ENCODE measurements at places on chromosomes 7 and 10.

DNA sequence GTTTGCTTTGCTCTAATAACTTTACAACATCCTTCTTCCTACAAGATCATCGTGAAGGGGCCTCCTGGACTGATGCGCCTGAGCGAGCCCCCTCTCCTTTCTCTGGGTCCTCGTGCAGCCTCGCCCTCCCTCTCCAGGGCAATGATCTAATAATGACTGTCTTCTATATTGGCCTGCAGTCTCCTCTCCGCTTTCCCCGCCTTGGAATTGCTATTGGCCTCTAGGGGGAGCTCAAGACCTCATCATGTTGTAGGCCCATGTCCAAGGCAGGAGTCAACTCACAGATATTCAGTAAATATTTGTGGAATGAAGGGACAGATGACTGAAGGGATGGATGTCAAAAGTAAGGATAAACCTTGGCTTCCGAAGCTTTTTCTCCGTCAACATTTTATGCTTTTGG lies 1180.3 kb downstream of the TYW1 start:
- no peak for DNase-seq

DNA sequence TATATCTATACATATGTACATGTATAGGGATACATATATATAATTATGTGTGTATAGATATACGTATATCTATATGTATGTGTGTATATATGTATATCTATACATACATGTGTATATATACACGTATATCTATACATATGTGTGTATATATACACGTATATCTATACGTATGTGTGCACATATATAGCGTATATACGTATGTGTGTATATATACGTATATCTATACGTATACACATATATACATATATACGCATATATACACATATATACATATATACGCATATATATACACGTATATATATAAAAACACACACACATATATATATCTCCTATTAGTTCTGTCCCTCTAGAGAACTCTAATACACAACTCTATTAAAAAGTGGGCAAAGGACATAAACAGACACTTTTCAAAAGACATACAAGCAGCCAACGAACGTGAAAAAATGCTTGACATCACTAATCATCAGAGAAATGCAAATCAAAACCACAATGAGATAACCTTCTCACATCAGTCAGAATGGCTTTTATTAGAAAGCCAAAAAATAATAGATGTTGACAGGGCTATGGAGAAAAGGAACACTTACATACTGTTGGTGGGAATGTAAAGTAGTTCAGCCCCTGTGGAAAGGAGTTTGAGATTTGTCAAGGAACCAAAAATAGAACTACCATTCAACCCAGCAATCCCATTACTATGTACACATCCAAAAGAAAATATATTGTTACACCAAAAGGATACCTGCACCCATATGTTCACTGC lies 22.0 kb upstream of the TMEM120A start:
- no peak for DNase-seq

GRCh38 chr7:36958111-36958733 lies 233.9 kb upstream of the AOAH start:
- no peak for DNase-seq

DNA sequence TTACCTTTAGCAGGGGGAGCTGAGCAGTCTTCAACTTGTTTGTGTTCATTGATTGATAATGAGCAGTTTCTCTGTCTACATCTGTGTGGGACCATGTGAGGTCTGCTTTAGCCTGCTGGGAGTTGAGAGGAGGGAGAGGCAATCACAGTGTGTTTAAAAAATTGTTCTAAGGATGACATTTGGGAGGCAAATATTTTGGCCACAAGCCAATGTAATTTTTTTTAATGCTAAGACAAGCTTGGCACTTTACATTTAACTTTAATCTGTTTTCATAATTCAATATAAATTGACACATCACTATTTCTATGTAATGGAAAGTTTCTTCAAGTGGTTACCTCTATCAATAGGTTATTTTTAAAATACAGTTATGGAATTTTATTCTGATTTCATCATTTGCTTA lies 55.9 kb upstream of the SEMA3A start:
- DNase-seq = no peak

- DNase-seq = no peak
Observed at GRCh38 chr10:100894589-100895294, 18.0 kb upstream of the SLF2 start.

GRCh38 chr10:65751896-65752295 lies 1173.9 kb upstream of the LRRTM3 start:
- no peak for DNase-seq

DNA sequence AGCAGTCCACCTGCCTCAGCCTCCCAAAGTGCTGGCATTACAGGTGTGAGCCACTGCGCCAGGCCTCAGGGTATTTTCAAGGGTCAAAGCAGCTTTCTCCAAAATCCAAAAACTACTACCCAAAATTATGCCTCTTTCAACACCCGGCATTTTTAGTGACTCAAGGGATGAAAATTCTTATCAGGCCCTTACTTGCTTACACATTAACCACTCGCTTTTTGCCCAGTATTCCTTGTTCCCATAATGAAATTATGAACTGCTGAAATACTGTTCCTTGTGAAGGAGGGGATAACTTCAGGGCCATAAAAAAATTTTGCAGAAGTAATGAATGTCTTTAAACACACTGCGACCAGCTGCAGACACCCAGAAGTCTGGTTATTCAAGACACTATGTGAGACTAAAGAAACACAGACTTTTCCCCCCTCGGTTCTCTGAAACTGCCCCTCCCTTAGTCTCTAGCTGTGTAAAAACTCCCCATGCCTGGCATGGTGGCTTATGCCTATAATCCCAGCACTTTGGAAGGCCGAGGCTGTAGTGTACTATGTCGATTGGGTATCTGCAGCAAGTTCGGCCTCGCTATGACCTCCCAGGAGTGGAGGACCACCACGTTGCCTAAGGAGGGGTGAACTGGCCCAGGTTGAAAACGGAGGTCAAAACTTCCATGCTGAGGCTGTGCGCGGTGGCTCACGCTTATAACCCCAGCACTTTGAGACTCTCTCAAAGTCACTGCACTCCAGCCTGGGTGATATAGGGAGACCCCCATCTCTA lies 12.0 kb downstream of the FXYD4 start:
- DNase-seq = no peak

DNA sequence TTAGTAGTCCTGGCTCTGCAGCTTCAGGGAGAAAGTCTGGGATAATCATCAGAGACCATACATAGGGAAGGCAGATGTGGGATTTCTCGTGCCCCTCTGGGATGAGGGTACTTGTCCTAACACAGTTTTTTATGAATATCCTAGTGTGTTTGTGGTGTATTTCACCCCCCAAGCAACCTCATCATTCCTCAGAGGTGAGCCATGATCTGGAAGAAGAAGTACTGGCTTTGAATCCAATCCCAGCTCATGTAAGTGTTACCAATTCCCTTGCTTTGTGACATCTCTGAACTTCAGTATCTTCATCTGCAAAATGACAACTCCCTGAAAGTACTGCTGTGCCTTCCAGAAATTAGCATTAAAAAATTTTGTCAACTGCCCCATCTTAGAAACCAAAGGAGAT lies 347.5 kb upstream of the ZMIZ1 start:
- DNase-seq = no peak

DNA sequence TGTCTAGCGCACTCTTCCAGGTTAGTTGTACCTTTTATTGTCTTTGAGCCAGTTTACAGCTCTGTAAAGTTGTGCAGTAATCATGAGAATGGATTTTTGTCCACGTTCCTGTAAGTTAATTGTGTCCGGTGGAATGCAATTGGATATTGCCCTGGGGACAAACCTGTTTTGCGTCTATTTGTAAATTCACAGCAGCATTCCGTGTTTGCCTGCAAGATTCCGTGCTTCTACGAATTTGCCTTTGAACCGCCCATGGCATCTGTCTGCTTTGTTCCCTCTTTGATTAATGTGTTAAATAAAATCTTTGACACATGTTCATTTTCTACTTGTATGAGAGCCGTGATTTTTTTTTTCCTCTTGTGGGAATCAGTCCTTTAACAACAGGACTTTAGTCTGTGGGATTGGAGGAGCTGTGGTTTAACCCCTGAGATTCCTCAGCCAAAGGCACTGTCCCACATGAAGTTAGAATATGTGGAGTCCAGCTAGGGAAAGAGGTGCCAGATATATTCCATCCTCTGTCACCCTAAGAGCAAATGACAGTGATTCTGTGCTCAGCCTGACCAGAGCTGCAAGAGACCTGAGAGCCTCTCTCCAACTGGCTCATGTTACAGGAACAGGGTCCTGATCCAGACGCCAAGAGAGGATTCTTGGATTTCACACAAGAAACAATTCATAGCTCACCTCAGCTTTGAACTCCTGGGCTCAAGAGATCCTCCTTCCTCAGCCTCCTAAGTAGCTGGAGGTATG lies 126.3 kb downstream of the COL26A1 start:
- no peak for DNase-seq

DNA sequence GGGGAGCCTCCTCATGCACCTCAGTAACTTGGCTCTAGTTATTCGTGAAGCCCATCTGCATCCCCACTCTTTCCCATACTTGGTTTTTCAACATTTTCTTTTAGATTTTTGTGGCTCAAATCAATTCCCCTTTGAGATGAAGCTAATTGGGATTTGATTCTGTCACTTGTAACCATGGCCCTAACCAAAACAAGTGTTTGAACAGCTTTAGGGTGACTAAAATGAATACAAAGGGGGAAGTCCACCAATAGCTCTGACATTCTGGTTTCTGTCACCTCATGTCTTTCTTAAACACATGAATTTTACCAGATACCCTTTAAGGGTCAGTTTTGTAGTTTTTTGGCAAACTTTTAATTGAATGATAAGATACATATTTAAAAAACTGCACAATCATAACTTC lies 87.0 kb downstream of the PCGF5 start:
- no peak for DNase-seq

- DNase-seq = no peak
Observed at GRCh38 chr10:47123716-47124288, 176.2 kb upstream of the GDF10 start.

DNA sequence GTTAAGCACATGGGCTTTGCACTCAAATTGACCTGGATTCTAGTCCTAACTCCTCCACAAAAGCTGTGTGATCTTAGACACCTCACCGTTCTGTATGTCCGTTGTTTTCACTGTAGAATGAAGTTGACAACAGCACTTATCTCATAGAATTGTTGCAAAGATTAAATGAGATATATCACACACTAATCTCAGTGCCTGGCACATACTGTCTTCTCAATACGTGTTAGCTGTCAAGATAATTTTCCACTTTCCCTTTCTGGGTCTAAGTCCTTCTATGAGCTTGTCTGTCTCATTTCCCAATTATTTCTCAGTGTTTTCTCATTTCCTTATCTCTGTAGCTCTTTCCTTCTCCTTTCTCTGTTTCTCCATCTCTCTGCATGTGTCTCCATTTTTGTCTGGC lies 296.6 kb downstream of the KCNMA1 start:
- no peak for DNase-seq

GRCh38 chr10:122288262-122288661 lies 17.2 kb downstream of the BTBD16 start:
- no peak for DNase-seq

DNA sequence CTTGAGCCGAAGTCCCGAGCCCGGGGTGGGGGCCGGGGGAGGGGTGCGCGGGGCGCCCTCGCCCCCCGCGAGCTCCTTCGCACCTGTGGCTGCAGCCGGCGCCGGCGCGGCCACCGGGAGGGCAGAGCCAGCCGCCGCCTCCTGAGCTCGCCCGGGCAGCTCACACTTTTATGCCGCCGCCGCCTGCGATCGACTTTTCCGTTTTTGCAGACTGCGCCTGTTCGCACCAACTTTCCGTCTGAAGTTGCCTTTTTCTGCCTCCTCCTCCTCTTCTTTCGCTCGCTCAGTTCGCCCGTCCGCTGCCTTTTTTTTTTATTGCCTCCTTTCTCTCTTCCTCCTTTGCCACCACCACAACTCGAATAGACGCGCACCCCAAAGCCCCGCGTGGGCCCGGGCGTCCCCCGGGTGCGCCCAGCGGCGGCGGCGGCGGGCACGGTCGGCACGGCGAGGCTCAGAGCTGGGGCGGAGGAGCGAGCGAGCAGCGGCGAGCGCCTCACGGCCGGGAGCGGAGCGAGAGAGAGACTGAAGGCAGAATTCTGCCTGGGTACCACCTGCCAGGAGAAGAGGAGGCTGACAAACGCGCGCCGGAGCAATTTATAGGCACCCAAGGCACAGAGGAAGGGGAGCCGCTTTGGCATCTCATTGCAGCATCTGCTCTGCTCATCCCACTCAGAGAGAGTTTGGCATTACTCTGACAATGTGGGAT lies at the start of gene C1QL3:
TSS of gene C1QL3 (minus strand) at position 569 of the 706 bp plus-strand sequence. CDS start 814 bp downstream, outside the sequence.
- no peak for DNase-seq

DNA sequence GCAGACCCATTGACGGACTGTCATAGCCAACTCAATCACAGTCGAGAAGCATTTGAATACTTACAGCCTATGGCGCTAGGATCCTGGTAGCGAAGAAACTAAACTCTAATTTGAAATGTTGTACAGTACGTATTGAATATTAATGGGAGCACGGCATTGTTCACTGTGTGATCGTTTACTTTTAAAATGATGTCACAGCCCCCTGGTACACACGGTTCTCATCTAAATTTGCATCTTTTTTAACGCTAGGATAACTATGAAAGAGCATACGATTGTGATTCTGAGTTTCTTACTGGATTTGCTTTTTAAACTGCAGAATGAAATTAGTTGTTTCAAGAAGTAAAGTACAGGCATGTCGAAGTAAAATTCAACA lies 895 bp upstream of the NAPEPLD start:
- no peak for DNase-seq

DNA sequence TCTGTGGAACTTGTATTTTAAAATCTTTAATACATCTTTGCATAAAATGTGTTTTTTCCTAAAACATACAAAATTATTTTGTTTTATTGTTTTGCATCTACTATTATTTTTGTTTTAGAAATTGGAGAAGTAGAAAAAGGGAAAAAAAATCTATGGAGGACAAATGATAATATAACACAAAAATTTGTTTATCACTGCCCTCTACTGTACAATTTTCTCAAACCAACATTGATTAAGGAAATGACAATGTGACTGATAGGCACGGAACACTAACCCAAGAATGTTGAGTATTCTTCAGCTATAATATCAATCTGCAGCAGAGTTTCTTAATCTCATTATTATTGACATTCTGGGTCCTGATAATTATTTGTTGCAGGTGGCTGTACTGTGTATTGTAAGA lies 9.5 kb upstream of the ING3 start:
- DNase-seq = no peak

GRCh38 chr10:17432723-17433122 lies 21.7 kb downstream of the ST8SIA6 start:
- no peak for DNase-seq

DNA sequence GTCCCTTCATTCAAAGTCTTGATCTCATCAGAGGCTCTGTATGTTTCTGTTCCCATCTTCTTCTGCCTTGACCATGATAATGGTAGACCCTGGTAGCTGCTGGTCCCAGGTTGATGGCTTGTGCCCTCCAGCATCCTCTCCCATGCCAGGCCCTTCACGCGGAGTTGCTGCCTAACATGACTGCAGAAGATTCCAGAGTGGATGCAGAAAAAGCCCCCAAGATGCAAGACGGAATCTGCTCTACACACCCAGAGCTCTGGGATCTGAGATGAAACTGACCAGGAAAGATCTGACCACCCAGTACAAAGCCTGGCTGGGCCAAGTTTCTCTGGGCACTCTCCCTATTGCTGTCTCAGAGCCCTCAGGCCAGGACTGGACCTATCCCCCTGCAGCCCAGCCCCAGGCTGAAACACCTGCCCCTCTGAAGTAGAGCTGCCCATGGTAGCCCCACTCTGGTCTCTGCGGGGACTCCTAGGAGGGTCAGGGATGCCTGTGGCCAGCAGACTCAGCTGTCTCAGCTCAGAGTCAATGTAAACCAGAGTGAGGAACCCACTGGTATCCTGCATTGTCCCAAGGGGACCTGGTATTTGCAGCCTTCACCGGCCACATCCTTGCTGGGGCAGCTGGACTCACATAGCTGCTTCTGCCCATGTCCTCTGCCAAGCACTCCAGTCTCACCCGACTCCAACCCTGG lies 9.5 kb upstream of the FRMD4A start:
- no peak for DNase-seq

- DNase-seq = no peak
Observed at GRCh38 chr7:82263920-82264782, 179.4 kb downstream of the CACNA2D1 start.

Data from activated T-cell treated with anti-CD3 and anti-CD28 coated beads for 1 hour (primary cell).